ENCODE measurements at places on chromosomes 12 and 14. TPM values are rescaled to one million over a fixed set of nuclear protein-coding genes. Genes with fewer than 3 reads are reported as not detected.

DNA sequence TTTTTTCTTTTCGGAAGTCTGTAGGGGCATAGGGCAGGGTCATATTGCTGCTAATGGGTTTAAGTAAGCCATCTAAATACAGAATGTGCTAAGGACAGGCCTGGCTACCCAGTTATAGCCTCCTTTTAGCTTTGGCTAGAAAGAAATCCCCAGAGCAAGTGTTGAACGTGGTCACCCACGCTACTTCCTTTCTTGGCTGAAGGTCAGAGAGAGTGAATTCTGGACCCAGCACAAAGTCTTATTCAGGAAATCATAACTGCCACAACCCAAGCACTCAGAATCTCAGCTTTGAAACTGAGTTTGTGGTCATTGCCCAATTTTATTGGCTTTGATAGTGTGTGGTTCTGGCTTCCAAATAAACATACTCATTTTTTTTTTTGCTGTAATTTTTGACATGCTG, 542.1 kb upstream of the ATP2B1 start:
- no peak for DNase-seq

The AQP2 gene
- not detected for total RNA-seq

The FGF6 gene
- not detected for total RNA-seq

The PACS2 gene
- 54.8 TPM for total RNA-seq

The MSRB3 gene
- total RNA-seq: 5.7 TPM

The LTA4H gene
- total RNA-seq: 55.3 TPM

- no peak for DNase-seq
Observed at GRCh38 chr12:128818065-128819022, 5.4 kb downstream of the SLC15A4 start.

DNA sequence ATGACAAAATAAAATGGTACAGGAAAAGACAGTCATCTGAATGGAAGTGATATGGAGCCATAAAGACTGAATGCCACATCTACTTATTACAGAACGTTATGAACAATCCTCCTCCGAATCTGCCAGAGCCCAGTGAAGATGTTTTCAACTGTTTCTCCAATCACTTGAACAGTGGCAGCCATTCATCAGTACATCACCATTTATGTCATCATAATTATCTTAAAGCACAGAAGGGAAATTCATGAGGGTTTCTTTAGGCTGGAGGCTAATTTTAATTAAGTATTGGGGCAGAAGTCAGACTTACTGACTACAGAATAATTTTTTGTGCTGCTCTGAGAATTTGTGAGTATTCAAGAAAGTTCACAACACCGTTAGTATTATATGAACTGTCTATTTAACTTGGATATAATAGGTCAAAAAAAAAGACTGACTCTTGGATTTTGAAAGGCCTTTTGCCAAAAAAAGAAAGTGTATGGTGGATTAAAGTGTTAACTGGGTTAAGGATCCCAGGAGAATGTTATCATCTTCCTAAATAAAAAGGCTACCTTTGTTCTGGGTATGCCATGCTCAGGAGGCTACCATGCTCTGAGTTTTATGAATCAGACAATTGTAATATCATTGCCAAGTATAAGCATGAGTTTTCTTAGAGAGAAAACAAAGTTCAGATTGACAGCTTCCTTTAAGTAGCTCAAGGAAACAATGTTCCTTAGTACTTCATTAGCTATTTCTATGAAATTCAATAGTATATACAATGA, 40.1 kb downstream of the PDZRN4 start:
- DNase-seq: no peak

The CISTR gene
- not detected for total RNA-seq

DNA sequence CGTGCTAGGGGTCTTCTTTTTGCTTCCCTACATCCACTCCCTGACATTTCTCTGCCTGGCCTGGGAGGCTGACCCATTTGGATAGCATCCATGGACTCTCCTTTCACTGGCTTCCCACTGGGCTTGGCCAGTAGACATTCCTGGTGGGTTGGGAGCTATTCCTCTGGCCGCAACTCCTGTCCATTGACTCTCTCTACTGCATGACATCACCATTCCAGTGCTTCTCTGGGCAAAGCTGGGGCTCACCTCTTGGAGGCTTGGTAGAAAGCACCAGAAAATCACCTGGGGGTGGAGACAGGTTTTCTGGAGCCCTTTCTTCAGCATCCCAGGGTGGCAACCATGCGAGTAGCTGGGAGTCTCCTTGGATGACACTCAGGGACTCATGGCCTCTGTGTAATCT, 16.7 kb upstream of the LHX5 start:
- DNase-seq: no peak

DNA sequence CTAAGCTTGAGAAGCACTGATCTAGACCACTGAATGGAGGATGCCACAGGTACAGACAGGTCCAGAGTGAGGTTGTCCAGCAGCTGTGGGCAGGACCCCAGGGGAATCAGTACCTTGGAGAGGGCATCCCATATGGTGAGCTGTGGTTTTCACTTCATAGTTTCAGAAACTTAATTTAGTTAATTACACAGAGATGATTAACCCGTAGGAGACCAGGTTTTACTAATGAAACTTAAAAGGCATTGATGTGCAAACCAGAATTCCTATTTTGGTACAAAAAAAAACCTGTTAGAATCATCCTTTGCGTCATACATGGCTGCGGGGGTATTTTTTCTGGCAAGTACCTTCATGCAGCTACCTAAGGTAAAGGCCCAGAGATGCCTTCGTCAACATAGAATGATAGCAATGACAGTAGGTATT, 159.3 kb downstream of the DACT1 start:
- DNase-seq: peak; percentile 21

The KRT82 gene
- total RNA-seq: not detected

GRCh38 chr14:68651652-68652432, 141.0 kb downstream of the ZFP36L1 start:
- DNase-seq: no peak

GRCh38 chr14:39265806-39266524, 32.2 kb downstream of the MIA2 start:
- DNase-seq: no peak

DNA sequence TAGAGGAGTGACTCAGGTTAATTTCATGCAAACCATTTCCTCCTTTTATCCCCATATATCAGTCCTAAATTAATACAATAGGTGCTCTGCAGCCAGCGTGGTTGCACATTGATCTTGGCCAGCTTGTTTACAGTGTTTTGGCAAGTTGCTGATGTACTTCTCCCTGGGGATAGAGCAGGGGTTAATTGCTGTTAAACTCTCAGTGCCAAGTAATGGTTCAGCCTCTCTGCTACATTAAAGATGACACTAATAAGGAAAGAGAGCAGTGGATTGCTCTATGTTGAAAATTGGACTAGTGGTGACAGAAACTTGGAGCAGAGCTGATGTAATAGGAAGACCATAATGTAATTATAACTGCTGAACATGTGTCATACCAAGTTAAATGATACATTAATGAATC, 717.5 kb downstream of the RERGL start:
- no peak for DNase-seq

DNA sequence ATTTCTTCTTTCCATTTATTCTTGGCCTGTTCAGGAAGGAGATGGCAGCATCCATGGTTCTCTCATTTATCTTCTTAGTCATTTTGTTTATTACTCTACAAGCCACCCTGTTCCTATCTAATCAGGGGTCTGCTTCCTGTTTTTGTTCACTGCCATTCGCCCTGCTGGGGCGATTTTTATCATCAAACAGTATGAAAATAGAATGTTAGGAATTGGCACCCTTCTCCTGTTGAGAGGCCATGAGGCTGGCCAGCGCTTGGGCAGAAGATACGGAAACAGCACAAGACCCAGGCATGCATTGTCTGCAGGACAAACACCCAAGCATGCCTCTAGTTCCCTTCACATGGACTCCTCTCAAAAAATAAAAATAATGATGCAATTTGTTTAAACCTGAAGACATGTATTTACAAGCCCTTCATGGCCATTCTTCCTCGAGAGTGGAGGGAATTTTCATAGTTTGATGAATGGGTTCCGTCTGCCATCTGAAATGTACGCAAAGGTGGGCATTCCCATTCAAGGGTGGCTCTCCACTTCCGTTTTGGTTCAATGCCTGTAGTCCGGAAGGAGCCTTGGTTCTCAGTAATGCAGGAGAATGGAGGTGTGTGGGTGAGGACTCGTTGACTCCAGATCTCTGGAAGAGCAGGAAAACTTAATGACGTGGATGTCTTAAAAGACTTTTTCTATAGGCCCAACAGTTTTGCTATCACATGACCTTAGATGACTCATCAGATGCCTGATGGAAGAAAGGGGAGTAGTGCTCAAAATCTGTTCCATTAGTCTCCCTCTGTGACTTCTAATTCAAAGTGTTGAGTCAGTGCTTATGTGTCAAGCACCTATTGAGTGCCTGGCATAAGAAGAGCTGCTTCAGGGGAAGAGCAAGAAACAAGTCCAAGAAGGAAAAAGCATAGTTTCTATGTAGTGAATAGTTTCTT, 252.4 kb upstream of the TBX3 start:
- DNase-seq: no peak

GRCh38 chr12:8014836-8015235, 17.7 kb upstream of the FOXJ2 start:
- DNase-seq: no peak

The IGFBP6 gene
- 24.5 TPM for total RNA-seq

The TMEM132D gene
- 0.25 TPM for total RNA-seq

GRCh38 chr12:5452569-5452968, 20.7 kb downstream of the NTF3 start:
- no peak for DNase-seq

DNA sequence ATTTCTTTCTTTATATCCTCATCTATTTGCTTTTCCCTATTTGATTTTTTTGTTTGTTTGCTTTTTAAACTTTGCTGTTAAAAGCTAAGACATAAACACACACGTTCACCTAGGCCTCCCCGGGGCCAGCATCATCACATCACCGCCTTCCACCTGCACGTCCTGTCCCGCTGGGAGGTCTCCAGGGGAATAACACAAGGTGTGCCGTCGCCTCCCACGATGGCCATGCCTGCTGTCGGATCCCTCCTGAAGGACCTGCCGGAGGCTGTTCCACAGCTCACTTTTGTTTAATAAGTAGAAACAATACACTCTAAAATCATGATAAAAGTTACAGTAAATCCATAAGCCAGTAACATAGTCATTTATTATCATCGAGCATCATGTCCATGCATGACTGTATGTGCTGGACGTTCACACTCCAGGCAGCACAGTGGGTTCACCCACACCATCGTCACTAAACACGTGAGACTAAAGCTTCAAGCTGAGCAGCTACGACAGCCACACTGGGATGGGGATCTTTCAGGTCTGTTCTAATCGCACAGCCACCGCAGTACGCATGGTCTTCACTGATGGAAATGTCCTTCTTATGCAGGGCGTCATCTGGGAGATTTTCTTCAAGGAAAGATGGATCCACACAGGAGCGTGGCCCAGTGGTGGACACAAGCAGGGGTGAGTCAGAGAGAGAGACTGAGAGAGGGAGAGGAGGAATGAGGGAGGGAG, 3.6 kb downstream of the RIMBP2 start:
- no peak for DNase-seq

GRCh38 chr12:76374386-76375020, 26.3 kb upstream of the BBS10 start:
- DNase-seq: no peak

GRCh38 chr14:74950795-74951442, 4.5 kb downstream of the PGF start:
- DNase-seq: no peak

DNA sequence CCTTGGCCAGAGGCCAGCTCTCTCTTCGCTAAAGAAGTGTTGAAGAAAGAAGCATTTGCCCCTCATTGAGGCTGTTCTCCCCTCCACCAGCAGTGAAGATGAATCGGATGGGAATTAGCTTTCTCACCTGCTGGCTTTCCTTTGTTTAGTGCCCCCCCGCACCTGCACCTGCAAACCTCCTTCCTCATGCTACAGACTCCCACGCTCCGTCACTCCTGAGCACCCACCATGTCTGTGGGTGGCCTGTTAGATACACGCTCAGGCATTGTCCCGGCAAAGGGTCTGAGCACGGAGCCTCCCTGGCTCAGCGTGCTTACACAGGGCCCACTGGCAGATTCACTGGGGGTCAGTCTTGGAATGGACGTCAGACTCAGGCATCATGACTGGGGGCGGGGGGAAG, 121.6 kb downstream of the GLT1D1 start:
- no peak for DNase-seq

DNA sequence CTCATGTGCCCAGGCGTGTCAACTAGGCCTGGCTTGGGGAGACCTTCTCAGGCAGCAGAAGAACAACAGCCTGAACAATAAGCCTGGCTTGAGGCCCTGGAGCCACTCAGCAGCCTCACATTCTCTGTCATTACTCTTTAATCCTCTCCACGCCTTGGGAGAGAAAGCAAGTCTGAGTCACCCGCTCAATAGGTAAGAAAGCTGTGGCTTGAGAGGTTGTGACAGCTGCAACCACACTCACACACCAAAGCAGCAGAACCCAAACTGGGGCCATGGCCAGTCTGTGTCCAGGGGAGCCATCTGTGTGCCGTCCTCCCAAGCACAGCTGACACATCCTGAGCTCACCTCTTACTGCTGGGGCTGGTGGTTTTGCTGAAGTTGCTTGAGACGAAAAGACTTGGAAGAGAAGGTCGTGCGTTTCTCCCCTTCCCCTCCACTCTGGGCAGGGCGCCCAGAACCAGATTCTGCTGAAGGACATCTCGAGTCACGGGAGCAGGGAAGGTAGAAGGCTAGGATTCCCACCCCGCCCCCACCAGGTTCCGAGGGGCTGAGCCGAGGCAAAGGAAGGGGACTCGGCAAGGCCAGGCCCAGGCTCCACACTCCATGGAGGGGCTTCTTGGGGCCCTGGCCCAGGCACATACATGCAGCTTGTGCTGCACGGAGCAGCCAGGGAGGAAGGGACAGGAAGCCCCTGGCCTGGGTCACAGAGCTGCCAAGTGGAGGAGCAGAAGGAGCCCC, 5.5 kb downstream of the TMEM63C start:
- no peak for DNase-seq

The MORN3 gene
- not detected for total RNA-seq

DNA sequence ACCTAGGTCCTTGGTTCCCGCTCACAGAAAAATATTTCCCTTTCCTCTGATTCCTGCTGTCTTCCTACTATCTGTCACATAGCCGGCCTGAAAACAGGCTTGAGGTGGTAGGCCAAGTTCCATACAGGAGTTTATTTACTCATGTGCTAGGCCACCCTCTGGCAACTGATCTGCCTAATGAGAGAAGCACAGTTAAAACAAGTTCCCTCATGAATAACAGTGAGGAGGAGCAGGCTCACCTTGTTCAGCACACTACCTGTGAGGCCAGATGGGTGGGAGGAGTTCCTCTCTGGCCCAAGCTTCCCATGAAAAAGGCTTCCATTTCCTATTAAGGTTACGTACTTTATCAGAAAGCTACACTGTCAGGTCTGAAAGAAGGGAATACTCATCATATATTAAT, 206.0 kb downstream of the MYRFL start:
- no peak for DNase-seq

The GARIN6 gene
- not detected for total RNA-seq

The LPAR5 gene
- total RNA-seq: 25.6 TPM

The ACSS3 gene
- 2.0 TPM for total RNA-seq

The TEAD4 gene
- total RNA-seq: 6.0 TPM

The LPCAT3 gene
- 87.1 TPM for total RNA-seq

DNA sequence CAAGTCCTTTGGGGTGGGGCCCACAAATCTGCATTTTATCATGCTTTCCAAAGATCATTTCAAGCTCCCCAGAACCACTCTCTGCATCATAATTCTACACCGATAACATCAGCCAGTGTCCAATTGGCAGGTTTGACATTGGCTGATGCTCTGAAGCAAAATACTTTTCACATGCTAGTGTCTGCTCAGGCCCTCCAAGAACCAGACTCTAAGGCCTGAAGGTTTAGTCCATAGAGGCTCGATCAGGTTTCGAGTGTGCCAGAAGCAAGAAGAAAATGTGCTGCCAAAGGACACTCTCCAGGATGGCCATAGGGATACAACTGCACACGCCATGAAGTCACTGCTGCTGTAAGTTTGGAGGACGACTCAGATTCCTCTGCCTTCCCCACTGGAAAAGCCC, 280.3 kb downstream of the KSR2 start:
- no peak for DNase-seq

- DNase-seq: no peak
Observed at GRCh38 chr14:101867854-101868253, 96.5 kb upstream of the DYNC1H1 start.

Data from left colon (tissue), 2 donors.